ENCODE measurements at places on chromosomes 7 and 10.

DNA sequence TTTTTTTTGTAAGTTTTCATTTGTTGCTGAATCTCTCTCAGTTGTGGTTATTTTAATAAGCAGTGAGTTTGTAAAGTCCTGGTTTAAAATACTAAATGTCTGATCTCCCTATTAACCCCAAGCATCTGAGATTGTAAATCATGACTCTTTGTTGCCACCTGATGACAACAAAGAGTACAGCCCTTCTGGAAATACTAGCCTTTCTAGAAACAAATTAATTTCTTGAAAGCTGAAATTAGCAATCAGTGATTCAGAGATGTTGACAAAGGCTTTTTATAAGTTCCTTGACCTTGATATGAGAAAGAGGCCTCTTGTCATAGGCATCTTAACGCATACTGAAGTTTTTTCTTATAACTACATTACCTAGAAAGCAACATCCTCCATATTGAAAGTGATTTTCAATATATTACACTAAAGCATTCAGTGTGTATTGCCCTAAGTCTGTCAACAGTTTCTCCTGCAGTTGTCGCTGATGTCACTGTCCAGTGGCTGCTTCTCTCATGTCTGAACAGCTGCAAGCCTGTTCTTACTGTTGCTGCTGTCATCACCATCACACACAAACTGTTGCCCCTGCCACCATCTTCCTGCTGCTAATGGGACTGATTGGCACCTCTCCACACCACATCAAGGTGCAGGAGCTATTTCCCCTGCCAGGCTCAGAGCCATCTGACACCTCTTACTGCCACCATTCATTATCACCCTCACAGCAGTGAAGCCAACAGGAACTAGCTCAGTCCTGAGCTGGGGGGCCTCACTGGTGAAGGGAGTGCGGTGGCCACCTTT, 95.1 kb upstream of the LRGUK start:
- no peak overlapping the region for H3K4me3 ChIP-seq
- H3K27me3 ChIP-seq, result no peaks in the 10 kb centered on the region
- H3K27ac ChIP-seq, result no peak overlapping the region
- no peaks in the 10 kb centered on the region for H3K36me3 ChIP-seq
- no peak for DNase-seq

- no peak overlapping the region for H3K4me3 ChIP-seq
- DNase-seq, result no peak
- no peaks in the 10 kb centered on the region for H3K4me1 ChIP-seq
- peaks cover 19% of the 10 kb centered on the region for H3K27me3 ChIP-seq
- no peaks in the 10 kb centered on the region for H3K36me3 ChIP-seq
Measured at GRCh38 chr10:49595713-49596492, 14.2 kb upstream of the SLC18A3 start.

- H3K4me3 ChIP-seq, result no peak overlapping the region
- no peaks in the 10 kb centered on the region for H3K27me3 ChIP-seq
- H3K27ac ChIP-seq, result no peak overlapping the region
Measured at GRCh38 chr7:1925973-1926907, 256.2 kb downstream of the ELFN1 start.

- H3K36me3 ChIP-seq, result no peaks in the 10 kb centered on the region
- no peaks in the 10 kb centered on the region for H3K27me3 ChIP-seq
- no peak overlapping the region for H3K4me3 ChIP-seq
- DNase-seq, result no peak
- H3K4me1 ChIP-seq, result no peaks in the 10 kb centered on the region
Measured at GRCh38 chr7:38660427-38661099, 29.4 kb upstream of the AMPH start.

- H3K27me3 ChIP-seq, result no peaks in the 10 kb centered on the region
- peak overlapping the region; percentile 95 for H3K27ac ChIP-seq
- H3K4me1 ChIP-seq, result peaks cover 43% of the 10 kb centered on the region
- H3K36me3 ChIP-seq, result no peaks in the 10 kb centered on the region
- DNase-seq, result peak; percentile 58
- no peak overlapping the region for H3K4me3 ChIP-seq
Measured at GRCh38 chr7:5692112-5692844, 89.2 kb downstream of the RNF216 start.

DNA sequence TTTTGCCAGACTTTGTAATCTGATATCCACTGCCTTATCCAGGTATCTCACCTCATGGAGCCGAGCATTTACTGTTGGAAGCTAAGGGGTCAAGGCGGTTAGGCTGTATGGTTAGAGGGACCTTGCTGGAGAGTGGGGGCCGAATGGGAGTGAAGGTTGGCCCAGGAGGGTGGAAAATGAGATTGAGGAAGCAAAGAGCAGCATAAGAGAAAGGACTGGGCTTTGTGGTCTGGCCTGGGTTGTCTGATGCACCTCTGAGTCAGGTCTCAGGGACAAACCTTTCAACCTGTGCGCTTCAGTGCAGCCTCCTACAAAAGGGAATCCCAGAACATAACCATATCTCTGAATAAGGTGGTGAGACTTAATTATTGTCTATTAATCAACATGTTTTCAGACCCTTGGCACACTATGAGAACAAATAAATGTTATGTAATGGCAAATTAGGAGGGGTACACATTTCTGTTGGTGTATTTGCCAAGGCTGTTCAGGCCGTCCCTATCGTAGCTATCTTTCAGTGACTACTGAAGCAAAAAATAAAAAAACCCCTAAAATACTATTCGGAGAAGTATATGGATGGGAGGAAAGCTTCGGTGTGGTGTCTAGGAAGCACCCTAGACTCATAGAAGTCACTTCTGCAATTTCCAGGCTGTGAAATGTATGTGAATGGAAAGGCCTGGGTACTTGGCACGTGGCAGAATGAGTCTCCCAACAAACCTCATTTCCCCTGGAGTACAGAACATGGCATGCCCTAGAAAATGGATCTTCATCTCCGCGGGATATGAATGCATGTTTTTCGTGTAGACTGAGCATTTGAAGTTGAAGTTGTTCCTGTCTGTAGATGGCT, 4.3 kb downstream of the CAMK1D start:
- no peak overlapping the region for H3K4me3 ChIP-seq
- no peaks in the 10 kb centered on the region for H3K36me3 ChIP-seq
- DNase-seq, result no peak
- H3K27ac ChIP-seq, result no peak overlapping the region
- no peaks in the 10 kb centered on the region for H3K4me1 ChIP-seq

DNA sequence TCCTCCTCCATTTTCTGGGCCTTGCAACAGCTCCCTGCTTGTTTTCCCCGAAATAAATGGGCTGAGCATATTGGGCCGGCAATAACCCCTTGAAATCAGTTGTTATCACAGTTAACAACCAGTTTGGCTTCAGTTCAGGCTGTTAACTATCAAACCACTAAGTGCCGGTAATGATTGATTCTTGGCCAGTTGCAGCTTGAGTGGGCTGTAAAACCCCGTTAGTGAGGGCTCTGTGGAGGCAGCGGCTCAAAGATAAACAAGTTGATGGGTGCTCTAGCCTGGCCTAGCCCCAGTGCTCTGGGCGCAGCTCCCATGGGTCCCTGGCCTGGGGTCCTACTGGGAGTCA, 8.3 kb downstream of the FGF8 start:
- no peaks in the 10 kb centered on the region for H3K4me1 ChIP-seq
- no peak overlapping the region for H3K4me3 ChIP-seq
- H3K27ac ChIP-seq, result no peak overlapping the region
- H3K36me3 ChIP-seq, result no peaks in the 10 kb centered on the region
- no peak for DNase-seq

DNA sequence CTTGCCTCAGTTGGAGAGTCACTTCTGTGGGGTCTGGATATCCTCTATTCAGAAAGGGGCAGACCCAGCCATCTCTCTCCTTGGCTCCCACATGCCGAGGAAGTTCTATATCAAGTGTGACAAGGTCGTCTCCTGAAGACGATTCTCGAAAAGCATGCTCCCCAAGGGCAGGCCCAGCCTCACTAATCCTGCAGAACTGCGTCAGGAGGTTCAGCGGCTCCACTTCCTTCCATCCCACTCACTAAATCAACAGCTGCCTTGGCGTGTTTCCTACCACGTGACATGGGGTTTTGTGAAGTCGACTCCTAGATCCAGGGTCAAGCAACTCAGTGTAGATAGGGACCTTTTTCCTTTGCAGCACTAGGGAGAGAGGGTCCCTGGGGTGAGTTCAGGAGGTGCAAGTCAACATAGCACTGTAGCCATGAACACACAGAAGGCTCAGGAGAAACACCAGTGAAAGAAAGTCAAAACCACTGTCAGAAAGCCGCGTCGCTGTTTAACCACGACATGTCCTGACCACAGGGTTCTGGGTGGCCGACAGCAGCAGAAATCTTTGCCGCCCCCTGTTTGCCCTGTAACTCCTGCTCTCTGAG, 156.4 kb downstream of the PRPF18 start:
- no peaks in the 10 kb centered on the region for H3K36me3 ChIP-seq
- H3K4me3 ChIP-seq, result no peak overlapping the region
- H3K27ac ChIP-seq, result no peak overlapping the region
- no peak for DNase-seq

DNA sequence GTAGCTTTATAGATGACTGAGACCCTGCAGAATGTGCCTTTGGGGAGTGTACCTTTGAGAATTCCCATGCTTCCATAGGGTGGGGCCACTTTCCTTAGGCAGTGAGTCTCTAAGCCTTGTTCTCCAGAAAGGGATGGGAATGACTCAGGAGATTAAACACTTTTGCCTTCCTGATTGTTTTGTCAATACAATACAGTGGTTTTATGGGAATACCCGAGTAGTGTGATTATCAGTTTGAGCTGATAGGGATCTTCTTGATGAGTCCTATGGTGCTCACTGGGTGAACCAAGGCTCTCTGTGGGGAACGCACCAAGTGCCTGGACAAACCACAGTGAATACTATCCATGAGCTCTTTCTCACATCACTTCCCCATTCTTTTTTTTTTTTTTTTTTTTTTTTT, 6.3 kb downstream of the MYOF start:
- no peak overlapping the region for H3K4me3 ChIP-seq
- no peaks in the 10 kb centered on the region for H3K27me3 ChIP-seq
- H3K36me3 ChIP-seq, result no peaks in the 10 kb centered on the region
- peaks cover 31% of the 10 kb centered on the region for H3K4me1 ChIP-seq
- DNase-seq, result no peak
- H3K27ac ChIP-seq, result peak overlapping the region; percentile 97

DNA sequence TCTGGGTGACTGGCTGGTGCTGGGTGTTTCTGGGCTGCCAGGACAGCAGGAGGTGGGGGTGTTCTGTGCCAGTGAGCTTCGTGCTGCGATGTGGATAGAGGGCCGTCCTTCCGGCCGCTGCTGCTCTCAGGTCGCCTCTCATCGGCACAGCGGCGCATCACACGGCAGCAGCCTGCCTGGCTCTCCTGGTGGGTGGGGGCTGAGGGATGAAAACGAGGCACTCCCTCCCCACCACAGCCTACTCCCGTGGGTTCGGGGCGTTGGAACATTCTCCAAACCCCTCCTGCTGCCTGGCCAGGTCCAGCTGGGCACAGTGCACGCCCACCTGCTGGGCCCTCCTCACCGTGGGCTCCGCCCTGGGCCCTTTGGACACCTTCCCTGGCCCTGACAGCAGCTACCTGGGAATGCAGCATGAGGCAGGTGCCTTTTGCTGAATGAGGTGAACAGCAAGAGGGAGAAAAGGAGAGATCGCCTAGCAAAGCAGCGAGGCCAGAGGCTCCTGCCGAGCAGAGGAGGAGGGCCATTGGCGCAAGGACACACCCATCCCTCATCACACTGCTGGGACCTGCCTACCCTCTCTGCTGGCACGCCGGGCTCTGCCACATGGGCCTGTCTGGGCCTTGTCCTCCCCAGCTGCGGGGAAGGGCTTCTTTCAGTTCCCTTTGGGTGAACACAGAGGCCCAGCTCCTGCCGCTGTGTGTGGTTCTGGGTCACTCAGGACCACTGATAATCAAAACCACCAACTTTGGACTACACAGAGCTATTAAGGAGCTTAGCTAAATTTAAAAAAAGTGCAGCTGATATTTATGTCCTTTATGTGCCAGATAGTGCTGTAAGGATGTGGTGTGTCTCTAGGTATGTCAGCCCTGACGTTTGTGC, 33.4 kb downstream of the INPP5A start:
- H3K4me1 ChIP-seq, result peaks cover 7% of the 10 kb centered on the region
- no peaks in the 10 kb centered on the region for H3K27me3 ChIP-seq
- no peaks in the 10 kb centered on the region for H3K36me3 ChIP-seq
- no peak for DNase-seq
- peak overlapping the region; percentile 39 for H3K4me3 ChIP-seq
- peak overlapping the region; percentile 5 for H3K27ac ChIP-seq

GRCh38 chr10:106788982-106789381, 375.5 kb downstream of the SORCS1 start:
- H3K4me1 ChIP-seq, result no peaks in the 10 kb centered on the region
- no peak overlapping the region for H3K4me3 ChIP-seq
- no peak overlapping the region for H3K27ac ChIP-seq
- DNase-seq, result no peak

- peak overlapping the region; percentile 82 for H3K27ac ChIP-seq
- no peak for DNase-seq
- peaks cover 69% of the 10 kb centered on the region for H3K27me3 ChIP-seq
- H3K4me3 ChIP-seq, result peak overlapping the region; percentile 50
- H3K36me3 ChIP-seq, result no peaks in the 10 kb centered on the region
Measured at GRCh38 chr7:27168265-27168947, 3.1 kb upstream of the HOXA9 start.

- no peaks in the 10 kb centered on the region for H3K27me3 ChIP-seq
- no peak overlapping the region for H3K4me3 ChIP-seq
- H3K27ac ChIP-seq, result peak overlapping the region; percentile 45
- no peaks in the 10 kb centered on the region for H3K36me3 ChIP-seq
- no peak for DNase-seq
- peaks cover 11% of the 10 kb centered on the region for H3K4me1 ChIP-seq
Measured at GRCh38 chr7:2638224-2638991, 6.6 kb downstream of the TTYH3 start.

- H3K27ac ChIP-seq, result peak overlapping the region; percentile 36
- no peak for DNase-seq
- H3K4me1 ChIP-seq, result peaks cover 2% of the 10 kb centered on the region
- no peaks in the 10 kb centered on the region for H3K36me3 ChIP-seq
- no peaks in the 10 kb centered on the region for H3K27me3 ChIP-seq
Measured at GRCh38 chr10:24288581-24288980, 79.6 kb downstream of the KIAA1217 start.

DNA sequence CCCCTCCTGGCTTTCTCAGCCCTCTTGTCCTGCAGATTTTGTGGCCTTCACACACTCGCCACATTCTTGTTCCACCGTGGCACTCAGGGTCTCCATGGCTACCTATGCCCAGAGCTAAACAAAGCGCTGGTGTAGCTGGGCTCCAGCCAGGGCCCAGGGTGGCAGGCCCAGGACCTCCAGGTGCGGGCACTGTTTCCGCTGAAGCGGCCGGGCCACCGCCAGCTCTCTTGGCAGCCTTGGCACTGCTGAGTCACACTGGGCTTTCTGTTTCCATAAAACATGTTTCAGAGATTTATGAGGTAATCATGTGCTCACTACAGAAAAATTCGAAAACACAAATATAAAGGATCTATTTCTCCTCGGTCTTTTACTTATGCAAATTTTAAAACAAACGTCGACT, 51.3 kb downstream of the AOC1 start:
- H3K27me3 ChIP-seq, result no peaks in the 10 kb centered on the region
- H3K4me1 ChIP-seq, result no peaks in the 10 kb centered on the region

GRCh38 chr10:91552274-91553095, 80.4 kb downstream of the PPP1R3C start:
- no peak overlapping the region for H3K4me3 ChIP-seq
- no peak for DNase-seq
- H3K27ac ChIP-seq, result no peak overlapping the region
- no peaks in the 10 kb centered on the region for H3K36me3 ChIP-seq
- no peaks in the 10 kb centered on the region for H3K27me3 ChIP-seq

- peak within 1 kb of the TSS; percentile 68 for H3K4me3 ChIP-seq
- H3K36me3 ChIP-seq, result no peaks in the 10 kb centered on the region
- H3K4me1 ChIP-seq, result peaks cover 15% of the 10 kb centered on the region
- H3K27me3 ChIP-seq, result no peaks in the 10 kb centered on the region
- no peak for DNase-seq
- H3K27ac ChIP-seq, result peak within 1 kb of the TSS; percentile 68
Measured at GRCh38 chr7:47581804-47582763, at the start of gene TNS3. TNS3 (minus strand) TSS chr7:47582111; CDS start chr7:47439636, 142,475 bp downstream.
